ENCODE measurements at places on chromosomes 2 and 18.

- DNase-seq, result no peak
Measured at GRCh38 chr2:241036397-241036963, 38.1 kb downstream of the SNED1 start.

GRCh38 chr18:12819841-12820240 lies 64.2 kb downstream of the PTPN2 start:
- no peak for DNase-seq

GRCh38 chr2:150491430-150491829 lies 4.0 kb upstream of the RND3 start:
- DNase-seq, result no peak

DNA sequence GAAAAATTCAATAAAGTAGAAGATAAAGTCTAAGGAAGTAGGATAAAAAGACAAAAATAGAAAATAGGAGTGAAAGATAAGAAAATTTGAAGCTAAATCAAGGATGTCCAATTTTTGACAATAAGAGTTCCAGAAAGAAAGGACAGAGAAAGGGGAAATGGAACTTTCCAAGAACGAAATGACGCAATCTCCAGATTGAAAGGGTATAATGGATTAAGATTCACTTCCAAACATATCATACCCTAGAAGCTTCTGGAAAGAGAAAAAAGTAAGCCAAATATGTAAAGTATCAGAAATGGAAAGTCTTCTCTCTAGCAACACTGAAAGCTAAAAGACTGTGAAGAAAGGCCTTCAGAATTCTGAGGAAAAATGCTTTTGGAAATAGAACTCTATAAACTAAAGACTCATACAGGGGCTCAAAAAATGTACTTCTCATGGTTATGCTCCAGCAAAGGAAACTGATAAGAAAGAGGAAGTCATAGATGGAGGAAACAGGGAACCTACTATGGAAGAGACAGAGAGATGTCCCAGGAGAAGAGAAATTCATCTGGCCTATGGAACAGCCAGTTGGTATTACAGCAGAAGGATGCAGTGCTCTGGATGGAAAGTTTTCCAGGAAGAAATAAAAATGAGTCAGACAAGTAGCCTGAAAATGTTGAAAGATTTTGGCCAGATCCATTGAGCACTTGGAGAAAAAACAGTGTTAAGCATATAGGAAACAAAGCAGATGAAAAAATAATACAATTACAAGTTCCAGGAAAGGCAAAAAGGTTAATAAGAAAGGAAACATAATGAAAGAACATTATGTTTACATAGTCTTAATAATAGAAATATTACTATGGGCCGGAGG lies 20.1 kb downstream of the CASP8 start:
- DNase-seq, result no peak

- DNase-seq, result no peak
Measured at GRCh38 chr2:68447118-68447517, 20.0 kb downstream of the FBXO48 start.

- DNase-seq, result no peak
Measured at GRCh38 chr2:145685383-145686050, 1165.6 kb upstream of the ZEB2 start.

GRCh38 chr2:224190936-224191270 lies 151.8 kb upstream of the SERPINE2 start:
- DNase-seq, result no peak

- no peak for DNase-seq
Measured at GRCh38 chr18:60675126-60675525, 302.6 kb upstream of the MC4R start.

- DNase-seq, result no peak
Measured at GRCh38 chr2:20539776-20540586, 93.1 kb downstream of the RHOB start.

DNA sequence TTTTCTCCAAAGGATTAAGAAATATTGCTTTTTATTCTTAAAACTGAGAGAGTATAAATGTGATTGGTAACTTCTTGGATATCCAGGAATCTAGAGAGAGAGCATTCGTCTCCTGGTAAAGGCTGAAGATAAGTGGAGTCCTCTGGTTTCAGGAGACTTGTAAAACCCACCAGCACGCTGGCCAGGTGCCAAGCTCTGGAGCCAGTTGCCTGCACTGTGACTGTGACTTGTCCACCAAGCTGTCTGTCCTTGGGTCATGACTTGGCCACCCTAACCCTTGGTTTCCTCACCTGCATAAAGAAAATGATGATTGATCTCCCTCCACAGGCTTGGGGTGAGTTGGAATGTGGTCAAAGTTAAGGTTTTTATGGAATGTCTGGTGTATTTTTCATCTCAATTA lies 185.4 kb upstream of the NCKAP5 start:
- DNase-seq, result no peak

DNA sequence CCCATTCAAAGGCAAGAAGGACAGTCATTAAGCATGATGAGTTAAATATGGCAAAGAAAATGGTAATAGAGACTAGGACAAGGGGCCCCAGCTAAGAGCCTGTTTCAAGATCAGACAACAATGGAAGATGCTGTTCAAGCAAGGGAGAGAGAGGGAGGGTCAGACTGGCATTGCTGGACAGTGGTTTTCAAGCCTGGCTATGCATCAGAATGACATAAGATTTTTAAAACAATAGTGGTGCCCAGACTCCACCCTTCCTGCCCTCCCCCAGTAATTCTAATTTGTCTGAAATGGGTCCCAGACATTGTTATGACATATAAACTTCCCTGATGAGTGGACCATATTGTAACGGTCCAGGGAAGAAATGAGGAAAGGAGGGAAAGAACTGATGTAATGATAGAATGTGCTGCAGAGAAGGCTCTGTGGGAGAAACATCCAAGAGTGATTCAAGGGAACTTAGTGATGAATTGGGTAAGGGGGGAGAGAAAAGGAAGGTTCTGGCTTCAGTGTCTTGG lies 112.9 kb upstream of the TRIB2 start:
- no peak for DNase-seq

Data from NCI-H187 (cell line).